ENCODE measurements at places on chromosomes 1 and 21.

GRCh38 chr1:203871114-203871880 is 9.9 kb downstream of the SNRPE start:
- peak; percentile 77 for DNase-seq

DNA sequence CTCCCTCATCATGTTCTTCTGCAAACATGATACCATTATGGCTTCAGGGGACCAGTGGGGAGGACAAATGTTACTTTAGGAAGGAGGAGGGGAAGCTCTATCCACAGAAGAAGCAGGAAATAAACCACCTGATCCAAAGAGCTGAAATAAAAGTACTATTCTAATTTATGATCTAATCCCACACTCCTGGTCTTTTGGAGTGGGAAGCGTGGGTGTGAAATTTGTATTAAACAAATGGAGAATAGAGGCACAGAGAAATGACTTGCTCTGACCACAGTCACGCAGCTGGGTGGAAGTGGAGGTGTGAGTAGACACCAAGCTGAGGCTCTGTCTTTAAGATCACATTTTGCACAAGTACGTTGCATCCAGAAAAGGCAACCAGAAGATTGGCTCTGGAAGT is 14.5 kb upstream of the STUM start:
- DNase-seq = no peak

DNA sequence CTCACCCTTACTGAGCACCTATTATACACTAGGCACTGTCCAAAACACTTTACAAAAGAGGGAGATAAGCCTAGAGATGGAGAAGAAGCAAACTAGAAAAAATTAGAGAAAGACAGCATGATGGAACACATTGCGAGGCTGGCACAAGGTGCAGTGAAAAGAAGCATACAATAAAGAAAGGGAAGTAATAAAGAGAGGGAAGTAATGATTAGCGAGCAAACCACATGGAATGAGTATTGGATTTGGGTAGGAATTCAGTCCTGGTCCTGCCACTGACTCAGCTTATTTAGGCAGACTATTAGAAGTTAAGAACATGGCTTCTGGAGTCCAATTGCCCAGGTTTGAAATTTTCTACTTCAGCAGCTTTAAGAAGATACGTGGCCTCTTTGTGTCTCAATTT is 32.6 kb upstream of the FNBP1L start:
- no peak for DNase-seq

- no peak for DNase-seq
These were observed 107.4 kb downstream of the NTPCR start for GRCh38 chr1:233057836-233058235.

GRCh38 chr1:184755226-184756065 is 788 bp upstream of the EDEM3 start:
- DNase-seq = peak; percentile 49

GRCh38 chr1:44012404-44012803 is 18.9 kb downstream of the SLC6A9 start:
- no peak for DNase-seq

- DNase-seq = no peak
These were observed 9.0 kb upstream of the CDC20 start for GRCh38 chr1:43349594-43350306.

GRCh38 chr1:35505911-35506798 is 51.0 kb downstream of the KIAA0319L start:
- no peak for DNase-seq

GRCh38 chr1:20168564-20169491 is 17.1 kb upstream of the UBXN10 start:
- DNase-seq = no peak

GRCh38 chr1:107343601-107344000 is 202.8 kb downstream of the NTNG1 start:
- no peak for DNase-seq

- DNase-seq = no peak
These were observed 26.9 kb downstream of the OR10J5 start for GRCh38 chr1:159508951-159509350.

- no peak for DNase-seq
These were observed 8.7 kb upstream of the UTP25 start for GRCh38 chr1:209819058-209819457.

DNA sequence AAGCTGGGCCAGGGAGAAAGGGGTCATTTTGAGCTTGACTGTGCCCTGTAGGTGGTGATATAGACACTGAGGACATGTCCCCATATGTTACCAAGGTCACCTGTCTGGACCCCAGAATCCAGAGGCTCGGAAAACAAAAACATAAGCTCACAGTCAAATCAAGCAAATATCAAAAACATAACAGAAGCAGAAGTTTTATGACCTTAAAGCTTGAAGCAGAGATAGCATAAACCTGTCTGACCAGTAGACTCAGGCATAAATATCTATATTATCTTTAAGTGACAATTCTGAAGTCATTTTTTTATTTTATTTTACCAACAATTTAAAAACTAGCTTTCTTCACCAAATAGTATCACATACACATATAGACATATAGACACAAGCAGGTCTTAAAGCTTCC is 32.8 kb upstream of the RHOU start:
- DNase-seq = no peak

DNA sequence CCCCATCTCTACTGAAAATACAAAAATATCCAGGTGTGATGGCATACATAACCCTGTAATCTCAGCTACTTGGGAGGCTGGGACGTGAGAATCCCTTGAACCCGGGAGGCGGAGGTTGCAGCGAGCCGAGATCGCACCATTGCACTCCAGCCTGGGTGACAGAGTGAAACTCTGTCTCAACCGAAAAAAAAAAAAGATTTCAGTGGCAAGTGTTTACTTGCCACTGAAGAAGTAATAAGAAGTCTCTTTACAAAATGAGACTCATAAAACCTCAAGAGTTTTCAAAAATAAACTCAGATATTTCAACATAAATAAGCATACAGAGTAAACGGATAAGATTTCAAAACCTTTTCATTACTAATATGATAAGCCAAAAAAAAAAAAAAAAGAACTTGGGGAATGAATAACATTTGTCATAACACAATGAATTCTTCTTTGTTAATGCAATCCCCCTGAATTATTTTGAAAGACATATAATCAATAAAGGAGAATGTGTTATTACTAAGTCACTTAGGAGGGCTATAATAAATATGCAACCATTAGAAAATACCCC is 34.2 kb upstream of the EXO1 start:
- no peak for DNase-seq

DNA sequence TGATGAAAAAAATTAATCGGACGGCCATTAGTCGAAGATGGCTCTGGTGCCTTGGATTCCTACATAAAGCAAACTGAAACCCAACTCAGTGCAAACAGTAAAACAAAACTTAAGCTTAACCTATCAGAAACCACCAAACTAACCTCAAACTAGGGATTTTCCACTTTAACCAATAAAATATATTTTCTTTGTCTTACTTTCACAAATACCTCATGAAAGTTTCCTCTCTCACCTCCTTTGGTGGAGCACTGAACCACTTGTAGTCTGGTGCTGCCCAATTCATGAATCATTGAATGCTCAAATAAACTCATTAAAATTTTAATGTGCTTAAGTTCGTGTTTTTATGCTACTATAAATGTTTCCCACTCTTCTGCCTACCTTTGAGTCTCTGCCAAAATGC is 7.0 kb downstream of the ADORA3 start:
- no peak for DNase-seq

- no peak for DNase-seq
These were observed 269.9 kb downstream of the HLX start for GRCh38 chr1:221149111-221149510.

DNA sequence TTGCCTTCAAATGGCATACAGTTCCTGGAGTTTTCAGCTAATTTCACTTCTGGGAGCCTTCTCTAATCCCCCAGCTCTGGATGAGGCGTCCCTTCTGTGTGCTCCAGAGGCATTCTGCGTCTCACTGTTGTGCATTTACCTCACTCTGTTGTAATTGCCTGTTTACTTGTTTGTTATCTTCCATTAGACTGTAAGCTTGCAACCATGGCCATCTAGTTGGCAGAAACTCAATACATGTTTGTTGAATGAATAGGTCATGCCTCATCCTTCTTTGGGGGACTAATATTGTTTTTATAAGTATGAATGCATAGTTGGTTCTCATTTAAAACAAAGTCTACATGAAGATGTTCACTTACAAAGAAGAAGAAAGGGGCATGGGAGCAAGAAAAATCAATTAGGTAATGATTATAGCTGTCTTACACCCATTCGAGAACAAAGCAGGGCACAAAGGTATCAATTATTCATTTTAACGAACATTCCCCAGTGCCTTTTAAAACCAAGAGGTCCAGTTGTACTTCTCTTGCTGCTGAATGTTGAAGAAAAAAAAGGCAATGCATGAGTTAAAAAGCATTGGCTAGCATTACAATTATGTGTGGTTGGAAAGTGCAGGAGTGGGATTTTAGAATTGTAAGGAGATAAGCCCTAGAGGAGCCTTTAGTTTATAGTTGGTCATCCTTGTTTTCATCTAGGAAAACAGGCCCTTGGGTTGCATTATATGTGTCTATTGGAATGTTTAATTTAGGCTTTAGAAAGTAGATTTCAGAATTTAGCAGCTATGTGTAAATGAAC is 6.0 kb downstream of the RGL1 start:
- DNase-seq = no peak

GRCh38 chr1:14929547-14930246 is 223.8 kb upstream of the TMEM51 start:
- no peak for DNase-seq

DNA sequence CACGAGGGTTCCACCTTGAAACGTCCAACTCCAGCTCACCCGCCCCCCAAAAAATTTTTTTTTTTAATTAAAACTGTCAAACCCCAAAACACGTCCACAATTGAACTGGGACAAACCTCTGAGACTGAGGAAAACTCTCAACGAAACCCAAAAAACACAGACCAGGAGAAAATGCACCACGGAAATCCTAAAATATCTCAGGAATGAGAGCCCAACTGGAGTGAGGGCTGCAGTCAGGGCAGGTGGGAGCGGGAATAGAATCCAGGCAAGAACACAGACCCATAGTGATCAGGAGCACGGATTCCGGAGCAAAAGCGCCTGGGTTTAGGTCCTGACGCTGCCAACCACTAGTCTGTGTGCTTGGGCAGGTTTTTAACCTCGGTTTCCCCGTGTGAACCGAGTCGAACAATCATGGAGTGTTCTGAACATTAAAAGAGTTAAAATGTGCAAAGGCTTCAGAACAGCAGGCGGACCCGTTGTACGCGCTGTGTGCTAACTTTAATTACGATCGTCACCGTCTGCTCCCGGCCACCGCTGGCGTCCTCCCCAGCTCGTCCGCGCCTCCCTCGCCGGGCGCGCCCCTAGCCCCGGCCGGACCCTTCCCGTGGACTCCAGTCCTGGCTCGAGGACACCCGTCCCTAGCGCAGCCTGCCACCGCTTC is 624 bp downstream of the ARHGAP29 start:
- no peak for DNase-seq

GRCh38 chr1:175033953-175034352 is 10.7 kb upstream of the MRPS14 start:
- DNase-seq = no peak

- no peak for DNase-seq
These were observed 20.7 kb upstream of the KIF1B start for GRCh38 chr1:10189659-10190058.

- no peak for DNase-seq
These were observed 55.3 kb downstream of the NME7 start for GRCh38 chr1:169312084-169312954.

- DNase-seq = peak; percentile 36
These were observed 550 bp downstream of the TRIM33 start for GRCh38 chr1:114510274-114511031.

DNA sequence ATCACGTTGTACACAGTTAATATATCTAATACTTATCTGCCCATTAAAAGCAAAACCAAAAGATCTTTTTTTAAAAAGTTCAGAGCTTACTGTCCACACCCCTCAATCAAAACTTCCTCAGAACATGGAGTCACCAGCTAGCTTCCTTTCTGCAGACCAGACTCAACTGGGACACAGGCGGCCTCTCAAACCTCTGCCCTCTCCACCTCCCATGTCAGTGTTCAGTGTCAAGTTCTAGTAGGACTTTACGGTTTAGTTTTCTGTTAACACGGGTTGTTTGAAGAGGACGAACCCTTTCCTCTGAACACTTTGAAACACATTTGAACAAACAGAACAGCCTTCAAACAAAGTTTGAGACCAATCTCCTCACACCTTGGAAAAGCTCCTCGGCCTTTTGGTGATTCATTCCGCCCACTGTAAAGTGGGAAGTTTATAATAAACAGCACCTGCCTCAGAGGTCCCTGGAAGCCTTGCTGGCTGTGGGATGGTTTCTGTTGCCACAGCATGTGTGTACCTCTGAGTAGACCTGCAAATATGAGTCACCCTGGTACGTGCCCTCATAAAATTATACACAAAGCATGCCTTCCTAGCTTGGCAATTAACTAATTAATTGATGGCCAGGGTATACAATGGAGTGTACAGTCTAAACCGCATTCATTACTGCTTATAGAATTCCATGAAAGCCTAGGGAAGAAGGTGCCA is 48.4 kb upstream of the SIPA1L2 start:
- DNase-seq = no peak

GRCh38 chr1:175171036-175171913 is 21.3 kb downstream of the KIAA0040 start:
- no peak for DNase-seq

DNA sequence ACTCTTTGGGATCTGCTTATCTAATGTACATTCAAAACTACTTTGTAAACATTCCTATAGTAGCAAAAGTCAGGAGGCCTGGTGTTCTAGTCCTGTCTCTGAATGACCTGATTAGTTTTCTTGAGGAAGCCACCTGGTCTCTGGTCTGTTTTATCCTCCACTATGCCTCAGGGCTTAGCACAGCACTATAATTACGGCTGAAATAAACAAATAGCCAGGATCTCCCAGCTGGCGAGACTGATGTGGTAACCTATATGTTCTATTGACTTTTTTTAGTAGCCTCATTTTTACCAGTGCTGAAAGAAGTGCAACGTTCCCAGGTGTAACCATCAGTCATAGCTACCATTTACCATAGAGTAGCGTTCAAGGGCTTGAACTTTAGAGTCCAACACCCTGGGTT is 24.2 kb upstream of the RPL11 start:
- DNase-seq = no peak

GRCh38 chr1:201042779-201043461 is 19.4 kb upstream of the KIF21B start:
- peak; percentile 86 for DNase-seq

DNA sequence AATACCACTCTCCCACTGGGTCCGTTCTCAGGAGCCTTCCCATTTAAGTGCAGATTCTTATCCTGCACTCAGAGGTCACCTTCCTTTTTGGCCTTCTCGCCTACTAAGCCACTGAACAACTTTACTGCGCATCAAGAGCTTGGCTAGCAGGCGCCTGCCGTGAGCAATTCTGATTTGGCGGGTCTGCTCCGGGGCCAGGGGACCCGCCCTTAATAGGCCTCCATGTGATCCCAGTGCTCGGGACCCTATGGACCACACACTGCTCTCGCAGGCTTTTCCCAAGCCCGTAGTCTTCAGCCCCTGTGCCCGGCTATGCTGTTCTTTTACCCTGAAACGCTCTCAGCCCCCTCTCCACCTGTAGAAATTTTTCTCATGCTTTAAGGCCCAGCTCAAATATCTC is 45.1 kb downstream of the BCL9 start:
- no peak for DNase-seq

- peak; percentile 46 for DNase-seq
These were observed 53.2 kb upstream of the TMEM51 start for GRCh38 chr1:15100121-15100879.
